Tibial nerve (tissue), 4 donors: ENCODE measurements at places on chromosomes 13 and 19. TPM values are rescaled to one million over a fixed set of nuclear protein-coding genes. Genes with fewer than 3 reads are reported as not detected.
A peak's percentile ranks its signal among the peaks of the same experiment; 100 is the strongest.

- DNase-seq: no peak
Observed at GRCh38 chr19:42197375-42197817, 20.1 kb downstream of the DEDD2 start.

DNA sequence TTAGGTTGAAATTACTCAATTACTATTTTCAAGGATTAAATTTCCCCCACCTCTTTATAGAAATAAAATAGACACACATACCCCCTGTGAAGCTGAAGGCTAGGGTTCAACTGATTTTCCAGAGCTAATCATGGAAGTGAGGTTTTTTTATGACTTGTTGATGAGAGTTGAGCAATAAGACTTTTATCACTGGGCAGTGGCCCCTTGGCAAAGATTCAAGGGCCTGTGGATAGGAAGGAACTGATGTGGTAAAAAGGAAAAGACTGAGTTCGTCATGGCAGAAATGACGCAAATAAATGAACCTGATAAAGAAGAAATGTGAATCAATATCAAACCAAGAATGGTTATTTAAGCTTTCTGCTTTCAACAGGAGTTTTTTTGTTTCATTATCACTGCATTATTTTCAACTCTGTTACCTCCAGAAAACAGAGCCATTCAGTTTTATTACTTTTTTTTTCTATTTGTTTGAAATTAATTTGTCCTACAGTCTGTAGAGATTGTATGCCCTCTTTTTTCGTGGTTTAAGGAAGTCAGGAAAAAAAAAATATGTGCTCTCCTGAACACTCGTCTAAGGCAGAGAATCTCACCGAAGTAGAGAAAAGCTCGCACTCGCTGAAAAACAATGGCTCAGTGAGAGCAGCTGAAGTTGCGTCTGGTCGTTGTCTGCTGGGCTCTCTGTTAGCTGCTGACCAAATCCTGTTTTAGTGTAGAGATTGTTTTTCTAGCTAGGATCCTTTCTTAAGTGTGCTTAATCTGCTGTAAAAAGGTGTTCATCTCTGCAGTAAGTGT, 38.9 kb downstream of the STOML3 start:
- DNase-seq: peak; percentile 13

DNA sequence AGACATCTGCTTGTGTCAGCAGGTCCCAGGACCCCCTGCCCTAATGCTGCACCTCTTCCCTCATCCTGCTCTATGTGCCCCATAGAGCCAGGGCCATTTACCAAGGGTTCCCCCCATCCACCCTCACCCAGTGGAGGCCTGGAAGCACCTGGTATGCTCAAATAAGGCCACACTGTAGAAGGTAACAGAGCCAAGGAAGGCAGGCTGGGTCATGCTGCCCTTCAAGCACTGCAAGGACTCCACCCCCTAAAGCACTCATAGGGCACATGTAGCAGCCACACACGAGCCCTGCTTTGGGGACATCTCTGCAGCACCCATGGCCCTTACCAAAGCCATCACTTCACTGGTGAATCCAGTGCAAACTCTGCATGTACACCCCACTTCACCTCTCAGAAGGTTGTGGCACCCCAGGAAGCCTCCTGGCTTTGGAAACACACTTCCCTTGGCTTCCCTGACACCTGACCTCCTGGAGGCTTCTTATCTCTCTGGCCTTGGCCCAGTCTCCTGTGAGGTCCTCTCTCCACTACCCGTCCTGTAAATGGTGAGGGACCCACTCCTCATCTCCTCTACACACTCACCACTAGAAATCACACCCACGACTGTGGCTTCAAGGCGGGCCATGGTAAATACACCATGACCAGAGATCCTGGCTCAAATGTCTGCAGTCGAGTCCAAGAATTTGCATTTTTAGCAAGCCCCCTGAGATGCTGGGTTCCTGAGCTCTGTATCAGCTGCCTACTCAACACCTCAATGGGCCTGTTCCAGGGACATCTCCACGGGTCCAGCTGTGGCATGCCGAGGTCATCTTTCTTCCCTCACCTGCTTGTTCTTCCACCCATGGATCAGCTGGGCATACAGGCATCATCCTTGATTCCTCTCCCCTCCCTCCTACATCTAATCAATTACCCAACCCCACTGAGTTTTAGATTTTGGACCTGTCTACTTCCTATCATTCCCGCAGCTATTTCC, 80.9 kb upstream of the DOCK9 start:
- DNase-seq: no peak

The C19orf73 gene
- total RNA-seq: not detected
